ENCODE measurements at places on chromosomes 4 and X.
A peak's percentile ranks its signal among the peaks of the same experiment; 100 is the strongest.

GRCh38 chr4:515251-515650, 16.2 kb downstream of the PIGG start:
- no peak for DNase-seq

- DNase-seq, result no peak
Observed at GRCh38 chr4:159131564-159131963, 28.7 kb downstream of the RAPGEF2 start.

- no peak for DNase-seq
Observed at GRCh38 chr4:121326597-121326996, 54.2 kb downstream of the QRFPR start.

- DNase-seq, result no peak
Observed at GRCh38 chrX:100720301-100720700, 11.6 kb downstream of the SYTL4 start.

DNA sequence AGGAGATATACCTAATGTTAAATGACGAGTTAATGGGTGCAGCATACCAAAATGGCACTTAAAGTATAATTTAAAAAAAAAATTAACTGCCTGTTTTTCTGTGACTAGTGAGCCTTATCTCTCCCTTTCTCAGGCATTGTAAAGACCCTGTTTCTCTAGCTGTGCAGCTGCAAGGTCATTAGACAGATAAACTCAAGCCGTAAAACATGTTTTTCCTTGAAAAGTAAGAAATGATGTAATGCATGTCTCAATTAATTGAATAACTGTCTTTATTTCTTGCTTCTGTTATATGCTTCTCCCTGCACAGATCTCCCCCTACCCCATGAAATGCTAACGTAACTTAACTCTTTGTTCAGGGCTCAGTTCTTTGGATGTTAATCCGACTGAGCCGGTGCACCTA, 10.5 kb downstream of the TBC1D19 start:
- no peak for DNase-seq

GRCh38 chr4:82373486-82373815, 340 bp downstream of the HNRNPD start:
- DNase-seq, result no peak

DNA sequence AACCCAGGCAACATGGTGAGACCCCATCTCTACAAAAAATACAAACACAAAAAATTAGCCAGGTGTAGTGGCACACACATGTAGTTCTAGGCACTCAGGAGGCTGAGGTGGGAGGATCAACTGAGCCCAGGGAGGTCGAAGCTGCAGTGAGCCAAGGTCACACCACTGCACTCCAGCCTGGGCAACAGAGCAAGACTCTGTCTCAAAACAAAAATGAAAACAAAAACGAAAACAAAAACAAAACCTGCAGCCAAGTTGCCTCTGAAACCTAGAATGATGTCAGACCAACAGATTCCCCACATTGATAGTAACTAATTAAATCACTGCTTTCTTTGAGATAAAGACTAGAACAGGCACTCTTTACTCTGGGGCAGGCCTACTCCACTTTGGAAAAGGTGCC, 104.5 kb downstream of the AMELX start:
- no peak for DNase-seq

GRCh38 chrX:46036508-46036907, 508.7 kb downstream of the ZNF674 start:
- DNase-seq, result no peak

- no peak for DNase-seq
Observed at GRCh38 chrX:25011589-25012432, 4.0 kb downstream of the ARX start.

DNA sequence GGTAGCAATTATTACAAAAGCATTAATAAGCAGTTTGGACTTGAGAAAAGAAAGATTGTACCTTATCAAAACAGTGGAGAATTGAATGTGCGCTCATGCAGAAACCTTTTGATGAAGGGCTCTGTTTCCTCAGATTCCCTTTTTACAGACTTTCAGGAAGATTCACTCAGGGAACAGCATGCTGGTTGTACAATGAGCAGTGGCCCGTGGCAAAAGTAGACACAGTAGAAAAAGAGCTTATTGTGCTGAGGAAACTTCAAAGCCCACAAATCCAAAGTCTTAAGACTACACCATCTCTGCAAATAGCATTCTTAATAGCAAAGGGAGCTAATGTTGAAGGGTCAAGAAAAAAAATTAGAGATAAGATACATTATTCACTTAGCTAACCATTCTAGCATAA, 858.9 kb downstream of the PDHA2 start:
- DNase-seq, result no peak

DNA sequence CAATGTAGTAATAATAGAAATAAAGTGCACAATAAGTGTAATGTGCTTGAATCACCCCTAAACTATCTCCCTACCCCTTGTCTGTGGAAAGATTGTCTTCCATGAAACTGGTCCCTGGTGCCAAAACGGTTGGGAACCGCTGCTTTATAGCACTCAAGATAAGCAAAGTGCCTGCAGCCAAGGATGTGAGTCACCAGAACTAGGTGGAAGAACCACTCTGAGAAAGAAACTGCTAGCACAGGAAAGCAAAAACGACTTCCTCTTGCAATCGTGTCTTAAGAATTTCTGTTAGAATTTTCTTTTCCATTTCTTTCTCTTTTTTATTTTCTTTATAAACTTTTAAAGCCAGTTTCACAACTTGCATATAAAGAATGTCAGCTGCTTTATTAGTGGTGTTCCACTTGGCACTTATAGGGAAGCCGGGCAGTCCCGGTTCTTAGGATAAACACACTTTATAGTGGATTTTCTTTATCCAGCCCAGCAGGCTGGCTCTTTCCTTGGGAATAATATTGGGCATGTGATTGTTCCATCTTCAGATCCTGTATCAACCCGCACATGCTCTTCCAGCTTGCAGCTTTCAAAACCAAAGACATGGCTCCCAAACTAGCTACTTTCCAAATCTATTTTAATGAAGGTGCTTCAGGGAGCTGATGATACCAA, 32.3 kb upstream of the CXCL8 start:
- peak; percentile 94 for DNase-seq

DNA sequence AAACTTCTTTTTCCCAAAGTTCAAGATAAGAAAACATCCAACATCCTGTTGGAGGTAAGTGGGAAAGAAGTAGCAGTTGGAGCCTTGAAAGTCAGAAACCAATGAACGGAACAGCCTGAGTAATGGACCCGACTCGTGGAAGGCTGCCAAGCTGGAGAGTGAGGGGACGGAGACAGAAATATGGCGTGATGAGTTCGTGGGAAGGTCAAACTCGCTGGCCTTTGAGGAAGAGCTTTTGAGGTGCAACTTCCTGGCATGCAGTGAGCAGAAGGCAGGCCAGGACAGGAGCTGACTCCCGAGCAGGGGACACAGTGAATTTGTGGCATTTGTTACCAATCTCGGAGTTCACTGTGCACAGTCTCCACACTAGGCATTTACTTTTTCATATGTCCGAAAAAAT, 1.0 kb upstream of the TRIML1 start:
- DNase-seq, result no peak

DNA sequence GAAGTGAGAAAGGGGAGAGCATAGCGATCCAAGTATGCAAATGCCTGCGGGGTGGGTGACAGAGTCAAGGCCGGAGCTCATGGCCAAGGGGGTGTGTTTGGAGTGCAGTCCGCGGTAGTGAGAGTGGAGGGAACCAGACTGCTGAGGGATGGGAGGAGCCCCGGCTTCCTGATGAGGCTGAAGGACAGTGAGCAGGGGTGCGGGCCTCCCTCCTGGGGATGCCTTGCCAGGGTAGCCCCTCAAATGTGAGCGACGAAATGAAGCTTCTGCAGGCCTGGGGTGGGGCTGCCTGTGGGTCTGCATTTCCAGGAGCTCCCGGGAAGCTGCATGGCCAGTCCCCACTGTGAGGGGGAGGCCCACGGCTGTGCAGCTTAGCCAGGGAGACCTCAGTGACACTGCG, 45.0 kb downstream of the PSAPL1 start:
- no peak for DNase-seq

GRCh38 chr4:37682701-37683401, 3.3 kb downstream of the RELL1 start:
- peak; percentile 57 for DNase-seq

DNA sequence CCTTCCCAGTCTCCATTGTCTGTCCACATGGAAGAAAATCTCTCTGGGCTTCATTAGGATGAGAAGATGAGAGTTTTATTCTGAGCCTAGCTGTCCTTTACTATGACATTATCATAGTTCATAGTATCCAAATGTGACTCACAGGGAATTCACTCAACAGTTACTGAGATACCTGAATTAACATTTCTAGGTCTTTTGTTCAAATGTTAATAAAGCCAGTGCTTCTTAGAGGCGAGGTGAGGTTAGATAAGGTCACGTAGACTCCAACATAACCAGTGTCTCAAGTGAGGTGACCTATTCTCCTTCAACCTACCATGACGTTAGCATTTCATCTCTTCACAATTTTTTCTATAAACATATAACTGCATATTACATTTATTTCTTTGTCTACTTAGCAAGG, 67.2 kb downstream of the PALLD start:
- no peak for DNase-seq

DNA sequence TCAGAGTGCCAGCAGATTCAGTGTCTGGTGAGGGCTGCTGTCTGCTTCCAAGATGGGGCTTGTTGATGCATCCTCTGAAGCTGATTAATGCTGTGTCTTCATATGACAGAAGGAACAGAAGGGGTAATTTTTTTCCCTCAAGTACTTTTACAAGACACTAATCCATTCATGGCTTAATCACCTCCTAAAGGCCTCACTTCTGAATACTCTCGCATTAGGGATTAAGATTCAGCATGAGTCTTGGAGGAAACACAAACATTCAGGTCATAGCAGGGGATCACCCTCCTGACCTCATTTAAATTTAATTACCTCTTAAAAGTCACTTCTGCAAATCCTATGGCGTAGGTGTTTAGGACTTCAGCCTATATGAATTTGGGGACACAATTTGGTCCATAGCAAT, 1145.5 kb upstream of the PCDH10 start:
- no peak for DNase-seq

GRCh38 chrX:46328133-46328532, 217.1 kb downstream of the ZNF674 start:
- DNase-seq, result no peak

All from NCI-H226 (cell line).